NCI-H1105 (cell line): ENCODE measurements at places on chromosomes 7 and 10.

DNA sequence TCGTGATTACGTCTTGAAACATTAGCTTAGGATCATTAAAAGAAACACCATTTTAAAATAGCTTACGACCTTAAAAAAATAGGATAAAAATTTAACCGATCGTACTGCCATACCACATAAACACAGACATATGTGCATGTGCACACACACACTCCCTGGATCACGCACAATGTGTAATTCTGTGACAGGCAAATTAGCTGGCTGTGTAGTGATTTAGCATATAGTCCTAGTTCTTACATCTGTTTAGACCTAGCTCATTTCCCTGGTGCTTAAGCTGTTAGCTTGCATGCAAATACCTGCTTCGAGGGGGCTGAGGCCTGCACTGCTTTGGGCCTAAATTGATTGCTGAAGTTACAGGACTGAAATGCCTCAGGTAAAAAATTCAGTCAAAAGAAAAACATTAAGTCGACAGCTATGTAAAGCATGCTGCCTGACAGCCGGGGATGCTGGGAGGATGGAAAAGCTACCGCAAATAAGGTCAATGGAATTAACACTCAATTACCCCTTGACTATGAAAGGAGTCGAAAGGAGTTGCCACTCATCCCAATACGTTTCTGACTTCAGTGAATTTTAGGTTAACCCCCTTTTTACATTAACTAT lies 267.1 kb upstream of the FZD8 start:
- no peak for DNase-seq

- DNase-seq = no peak
These were observed 266.0 kb downstream of the RNLS start for GRCh38 chr10:88317099-88317498.

DNA sequence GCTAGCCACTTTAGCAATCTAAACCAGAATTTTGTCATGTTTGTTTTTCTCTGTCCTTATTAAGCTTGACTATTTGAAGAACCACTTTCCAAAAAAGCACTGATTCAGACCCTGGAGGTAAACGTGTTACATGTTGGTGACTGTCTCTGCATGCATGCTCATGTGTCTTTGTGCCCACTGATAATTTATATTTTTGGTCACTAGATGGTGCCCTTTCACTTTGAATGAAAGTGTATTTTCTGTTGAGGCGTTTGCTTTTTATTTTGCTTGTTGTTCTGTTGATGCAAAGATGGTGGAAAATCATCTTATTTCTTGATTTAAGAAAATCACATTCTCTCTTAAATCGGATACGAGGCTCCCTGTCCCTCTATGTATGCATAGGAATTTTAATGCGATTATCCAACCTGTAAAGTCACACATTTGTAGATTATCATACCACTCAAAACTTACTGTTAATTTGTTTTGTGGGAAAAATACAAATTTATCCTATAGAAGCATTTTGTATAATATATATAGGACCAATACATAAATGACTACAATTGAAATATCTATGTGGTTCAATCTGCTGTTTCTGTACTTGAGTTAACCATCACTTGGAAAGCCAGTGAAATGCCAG lies 269.3 kb downstream of the BICC1 start:
- peak; percentile 10 for DNase-seq

DNA sequence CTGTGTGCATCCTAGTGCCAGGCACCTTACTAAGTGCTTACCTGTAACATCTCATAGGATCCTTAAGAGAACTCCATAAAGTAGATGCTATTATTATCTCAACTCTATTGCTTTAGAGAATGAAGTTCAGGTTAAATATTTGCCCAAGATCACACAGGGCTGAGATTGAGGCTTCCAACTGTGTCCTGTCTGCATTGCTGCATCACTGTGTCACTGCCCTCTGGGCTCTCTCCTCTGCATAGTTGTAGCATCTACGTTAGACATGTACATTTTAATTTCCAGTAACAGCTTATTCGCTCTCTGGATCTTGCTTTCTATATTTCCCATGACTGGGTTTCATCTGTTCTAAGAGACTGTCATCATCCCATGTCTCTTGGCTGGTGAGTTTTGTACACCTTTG lies 63.6 kb upstream of the FZD8 start:
- DNase-seq = no peak

GRCh38 chr7:31791881-31792280 lies 104.9 kb downstream of the PPP1R17 start:
- DNase-seq = no peak

GRCh38 chr7:131508754-131509486 lies 47.5 kb downstream of the PODXL start:
- no peak for DNase-seq

DNA sequence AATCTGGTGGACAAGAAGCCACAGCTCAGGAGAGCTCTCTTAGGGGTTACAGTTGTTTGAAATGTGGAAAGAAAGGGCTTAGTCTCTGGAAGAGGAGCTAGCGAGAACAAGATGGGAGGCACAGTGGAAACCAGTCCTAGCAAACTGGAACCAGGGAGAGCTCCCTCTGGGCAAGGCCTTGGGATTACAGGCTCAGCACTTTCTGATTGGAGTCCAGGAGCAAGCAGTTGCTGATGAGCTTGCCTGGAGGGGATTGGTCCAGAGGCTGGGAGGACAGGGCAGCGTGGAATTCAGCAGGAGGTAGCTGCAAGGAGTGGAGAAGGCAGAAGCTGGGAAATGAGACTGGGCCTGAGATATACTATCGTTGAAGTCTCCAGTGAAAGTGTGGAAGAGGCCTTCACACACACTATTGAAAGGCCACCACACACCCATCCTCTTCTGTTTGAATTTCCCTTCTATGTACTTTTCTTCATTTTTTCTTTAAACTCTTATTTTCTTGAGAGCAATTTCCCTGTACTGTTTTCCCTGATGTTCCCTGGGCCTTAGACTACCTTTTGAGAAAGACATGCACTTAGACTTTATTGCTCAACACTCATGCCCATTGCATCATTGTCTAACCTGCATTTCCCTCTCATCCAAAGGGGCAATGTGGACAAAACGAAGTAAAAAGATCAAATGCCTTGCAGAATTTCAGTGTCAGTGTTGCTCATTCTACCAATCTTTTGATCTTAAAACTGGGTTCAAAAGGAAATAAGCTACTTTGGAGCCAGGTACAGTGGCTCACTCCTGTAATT lies 57.8 kb upstream of the LANCL2 start:
- no peak for DNase-seq

GRCh38 chr7:144653449-144653848 lies 182.4 kb downstream of the TPK1 start:
- DNase-seq = no peak

DNA sequence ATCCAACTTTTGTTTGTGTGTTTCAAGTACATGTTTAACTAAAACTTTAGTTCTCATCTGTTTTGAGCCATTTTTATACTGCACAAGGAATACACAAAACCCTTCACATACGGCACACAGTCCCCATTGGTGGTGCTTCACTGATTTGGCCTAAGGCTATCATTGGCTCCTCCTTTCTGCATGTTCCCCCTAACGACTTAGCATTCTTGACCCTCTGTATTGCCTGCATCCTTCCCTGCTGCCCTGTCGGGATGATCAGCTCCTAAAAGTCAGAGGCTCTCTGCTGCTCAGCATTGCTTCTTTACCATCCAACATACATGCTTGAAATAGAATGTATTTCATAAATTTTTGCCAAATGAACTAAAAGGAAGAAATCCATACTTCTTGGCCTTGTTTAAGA lies 111.4 kb upstream of the ABCB5 start:
- no peak for DNase-seq
